ENCODE measurements at places on chromosomes 13 and 19.

GRCh38 chr19:28416245-28416644 lies 796.7 kb downstream of the UQCRFS1 start:
- DNase-seq: no peak

DNA sequence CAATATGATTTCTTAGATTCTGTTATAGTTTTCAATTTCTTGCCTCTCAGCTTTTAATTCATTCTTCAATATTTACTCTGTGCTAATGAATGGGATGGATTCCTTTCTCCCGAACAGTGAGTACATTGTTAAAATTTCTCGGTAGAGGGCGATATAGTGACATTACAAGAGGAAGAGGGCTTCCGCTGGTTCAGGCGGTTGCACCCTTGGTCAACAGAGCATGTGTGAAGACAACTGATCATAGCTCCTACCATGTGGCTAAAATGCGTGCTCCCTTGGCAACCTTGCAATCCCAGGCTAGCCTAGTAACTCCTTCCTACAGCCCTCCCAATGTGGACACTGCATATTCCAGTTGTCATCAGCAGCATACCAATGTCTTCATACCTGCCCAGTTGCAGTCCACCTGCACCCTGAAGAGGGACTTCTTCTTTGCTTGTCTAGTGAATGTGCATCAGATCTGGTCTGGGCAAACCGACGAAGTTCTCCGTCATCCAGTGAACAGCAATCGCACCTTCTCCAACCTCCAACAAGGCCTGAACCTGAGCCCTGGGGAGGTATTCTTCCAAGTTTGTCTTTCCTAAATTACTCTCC lies 653.0 kb upstream of the GPC6 start:
- no peak for DNase-seq

- no peak for DNase-seq
Observed at GRCh38 chr19:6061376-6062130, 48.7 kb downstream of the RFX2 start.

DNA sequence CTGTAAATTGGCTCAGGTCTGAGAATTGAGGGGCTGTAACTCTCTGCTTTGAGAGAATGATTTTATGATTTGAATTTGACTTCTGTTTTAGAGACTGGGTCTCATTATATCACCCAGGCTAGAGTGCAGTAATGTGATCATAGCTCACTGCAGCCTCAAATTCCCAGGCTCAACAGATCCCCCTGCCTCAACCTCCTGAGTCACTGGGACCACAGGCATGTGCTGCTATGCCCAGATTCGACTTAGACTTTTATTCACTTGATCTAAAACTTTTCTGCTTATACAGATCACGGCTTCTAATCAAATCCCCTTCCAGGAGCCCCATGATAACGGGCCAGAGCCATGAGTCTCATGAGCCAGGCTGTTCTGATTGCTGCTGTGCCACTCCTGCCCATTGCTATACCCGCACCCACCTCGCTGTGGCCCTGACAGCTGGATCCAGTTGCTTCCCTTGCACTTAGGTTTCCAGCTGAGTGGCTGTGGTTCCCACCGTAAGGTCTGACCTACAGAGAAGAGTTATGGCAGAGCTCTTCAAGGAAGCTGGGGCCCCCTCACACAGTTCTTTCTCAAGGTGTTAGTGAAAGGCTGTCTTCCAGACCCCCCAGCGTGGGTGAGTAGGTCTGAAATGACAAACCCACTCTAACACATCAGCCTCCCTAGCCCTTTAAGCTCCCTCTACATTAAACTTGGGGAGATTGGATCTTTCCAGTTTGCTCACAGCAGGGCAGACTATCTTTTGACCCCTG lies 251.2 kb upstream of the SGCG start:
- no peak for DNase-seq

DNA sequence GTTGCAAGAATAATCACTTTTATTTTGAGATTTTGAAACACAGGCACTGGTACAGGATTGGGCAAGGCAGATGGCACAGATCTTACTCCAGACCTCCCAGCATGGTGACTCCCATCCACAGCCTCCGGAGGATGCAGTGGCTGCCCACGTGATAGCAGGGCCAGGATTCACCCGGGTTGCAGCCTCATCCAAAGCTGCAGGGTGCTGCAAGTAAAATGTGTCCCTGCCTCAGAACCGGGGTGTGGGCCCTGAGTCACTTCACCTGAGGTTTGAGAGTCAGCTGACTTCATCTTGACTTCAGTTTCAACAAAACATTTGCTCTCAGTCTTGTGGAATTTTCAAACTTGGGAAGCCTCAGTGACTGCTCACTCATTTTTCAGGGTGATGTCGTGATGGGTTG lies 201.9 kb downstream of the FGF9 start:
- no peak for DNase-seq

- DNase-seq: no peak
Observed at GRCh38 chr13:33927315-33927714, 109.4 kb downstream of the RFC3 start.

DNA sequence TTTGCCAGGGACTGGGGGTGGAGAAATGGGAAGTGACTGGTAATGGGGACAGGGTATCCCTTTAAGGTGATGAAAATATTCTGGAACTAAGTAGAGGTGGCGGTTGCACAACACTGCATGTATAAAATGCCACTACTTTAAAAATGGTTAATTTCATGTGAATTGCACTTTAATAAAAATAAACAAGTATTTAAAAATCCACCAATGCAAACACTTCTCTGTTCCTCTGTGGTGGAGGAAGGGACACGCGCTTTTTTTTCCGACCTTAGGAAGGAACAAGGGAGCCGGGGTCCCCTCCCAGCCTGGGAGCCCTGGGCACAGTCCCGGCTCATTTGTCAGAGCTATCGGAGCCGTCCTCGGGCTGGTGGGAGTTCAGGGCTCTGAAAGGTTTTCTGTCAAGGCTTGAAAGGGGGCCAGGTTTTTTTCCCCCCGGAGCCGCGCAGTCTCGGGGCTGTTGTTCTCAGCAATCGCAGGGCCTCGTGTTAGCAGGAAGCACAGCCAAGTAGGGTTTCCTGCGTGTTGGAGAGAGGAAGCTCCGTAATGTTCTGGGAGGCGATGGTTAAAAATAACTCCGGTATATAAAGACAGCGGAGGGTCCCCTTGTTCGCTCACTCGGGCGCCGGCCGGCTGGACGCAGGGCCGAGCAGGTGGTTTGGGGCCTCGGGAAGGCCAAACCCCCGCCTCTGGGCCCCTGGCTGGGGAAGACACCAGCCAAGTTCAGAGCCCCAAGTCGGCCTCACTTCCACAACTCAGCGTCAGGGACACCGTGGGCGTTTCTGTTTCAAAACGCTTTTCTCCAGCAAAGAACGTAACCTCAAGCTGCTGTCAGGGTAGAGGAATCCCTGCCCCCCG lies 41.2 kb upstream of the KLF2 start:
- peak; percentile 92 for DNase-seq

GRCh38 chr13:48302871-48303358 lies 636 bp upstream of the RB1 start:
- peak; percentile 66 for DNase-seq

DNA sequence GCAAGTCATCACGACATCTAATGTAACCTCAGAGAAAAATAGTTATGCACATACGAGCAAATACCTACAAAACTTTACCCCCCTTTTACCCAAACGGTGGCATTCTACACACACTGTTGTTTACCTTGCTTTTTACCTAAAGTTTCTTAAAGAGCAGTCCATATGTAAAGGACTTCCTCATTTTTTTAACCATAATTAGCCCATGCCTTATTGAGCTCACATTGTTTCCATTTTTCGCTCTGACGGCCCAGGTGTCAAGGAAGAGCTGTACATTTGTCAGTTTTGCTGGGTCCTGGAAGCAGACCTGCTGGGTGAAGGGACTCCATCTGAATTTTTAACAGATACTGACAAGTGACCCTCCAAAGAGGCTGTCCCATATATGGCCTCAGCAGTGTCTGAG lies 89.4 kb downstream of the STK24 start:
- DNase-seq: no peak
